ENCODE measurements at places on chromosomes 13 and 19.

DNA sequence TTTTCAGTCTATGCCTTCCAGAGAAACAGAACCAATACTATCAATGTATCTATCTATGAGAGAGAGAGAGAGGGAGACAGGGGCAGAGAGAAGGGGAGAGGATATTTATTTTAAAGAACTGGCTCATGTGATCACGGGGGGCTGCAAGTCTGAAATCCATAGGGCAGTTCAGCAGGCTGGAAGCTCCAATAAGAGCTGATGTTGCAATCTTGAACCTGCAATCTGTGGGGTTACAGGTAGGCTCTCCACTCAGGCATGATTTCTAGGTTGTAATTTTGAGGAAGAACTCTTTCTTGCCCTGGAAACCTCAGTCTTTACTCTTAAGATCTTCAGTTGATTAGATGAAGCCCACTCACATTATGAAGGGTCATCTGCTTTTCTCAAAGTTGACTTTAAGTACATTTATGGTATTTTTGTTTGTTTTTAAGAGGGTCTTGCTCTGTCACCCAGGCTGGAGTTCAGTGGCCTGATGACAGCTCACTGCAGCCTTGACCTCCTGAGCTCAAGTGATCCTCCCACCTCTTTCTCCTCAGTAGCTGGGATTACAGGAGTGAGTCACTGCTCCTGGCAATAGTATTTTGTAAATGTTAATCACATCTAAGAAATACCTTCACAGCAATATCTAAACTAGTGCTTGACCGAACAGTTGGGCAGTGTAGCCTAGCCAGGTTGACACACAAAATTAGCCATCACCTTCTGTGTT lies 376.4 kb downstream of the FGF9 start:
- DNase-seq = no peak

- no peak for DNase-seq
Measured at GRCh38 chr13:65882810-65883209, 1347.3 kb downstream of the PCDH9 start.

GRCh38 chr13:56907766-56908165 lies 233.0 kb upstream of the PRR20A start:
- no peak for DNase-seq

GRCh38 chr13:27834095-27834494 lies 41.8 kb downstream of the GSX1 start:
- no peak for DNase-seq

- peak; percentile 66 for DNase-seq
Measured at GRCh38 chr13:109785141-109785891, 1.1 kb downstream of the IRS2 start.

DNA sequence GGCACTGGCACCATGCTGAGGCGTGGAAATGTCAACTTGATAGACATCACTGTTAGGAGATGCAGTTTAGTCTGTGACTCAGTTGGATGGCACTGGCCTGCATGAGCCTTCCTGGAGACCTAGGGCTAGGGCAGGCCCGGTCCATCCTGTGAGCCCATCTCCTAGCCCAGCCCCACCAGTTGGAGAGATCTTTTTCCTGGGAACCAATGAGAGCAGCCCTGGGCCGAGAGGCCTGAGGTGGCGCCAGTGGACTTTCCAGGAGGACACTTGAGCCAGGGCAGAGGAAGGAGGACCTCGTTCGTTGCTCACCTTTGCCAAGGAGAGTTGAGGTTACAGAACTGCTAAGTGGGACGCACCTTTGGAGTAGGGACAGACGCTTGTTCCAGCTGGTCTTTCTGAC lies 100.5 kb upstream of the TEX29 start:
- no peak for DNase-seq

Data from CD8-positive, alpha-beta T cell (primary cell).